ENCODE measurements at places on chromosomes 12 and 14.

- DNase-seq = no peak
These were observed 17.6 kb downstream of the NINJ2 start for GRCh38 chr12:645563-646071.

GRCh38 chr12:82529101-82529500, 157.6 kb upstream of the TMTC2 start:
- DNase-seq = no peak

- DNase-seq = no peak
These were observed 78.0 kb upstream of the TMTC2 start for GRCh38 chr12:82608706-82609105.

DNA sequence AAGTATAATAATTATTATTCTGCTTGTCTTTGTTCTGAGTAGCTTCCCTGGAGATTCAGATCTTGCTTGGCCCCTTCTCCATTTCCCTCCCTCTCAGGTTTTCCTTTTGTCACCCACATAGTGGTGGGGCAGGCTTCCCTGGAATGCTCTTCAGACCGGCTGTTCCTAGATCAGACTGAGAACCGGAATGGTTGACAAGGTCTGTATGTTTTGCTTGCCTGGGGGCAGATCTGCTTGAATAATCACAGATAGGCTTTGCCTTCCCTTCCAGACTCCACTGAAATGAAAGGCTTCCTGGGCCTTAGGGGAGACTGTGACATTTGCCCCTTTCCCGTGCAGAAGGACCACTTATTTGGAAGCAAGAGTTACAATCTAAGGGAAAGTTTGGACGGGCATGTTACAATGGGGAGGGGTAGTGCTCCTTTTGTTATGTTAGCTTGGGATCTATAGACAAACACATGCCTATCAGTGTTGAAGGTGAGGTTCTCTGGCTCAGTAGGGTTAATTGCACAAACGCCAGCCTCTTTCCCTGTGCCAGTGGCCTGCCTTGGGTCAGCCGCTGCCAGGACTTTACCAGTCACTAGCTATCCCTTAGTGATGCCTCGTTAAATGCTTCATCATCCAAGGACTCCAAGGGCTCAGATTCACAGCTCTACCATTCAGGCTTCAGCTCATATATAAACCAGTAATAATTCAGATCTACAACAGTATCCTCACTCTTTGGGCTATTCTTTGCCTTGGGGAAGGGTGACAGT, 178.6 kb downstream of the SNAPC1 start:
- no peak for DNase-seq

- DNase-seq = peak; percentile 41
These were observed 74.3 kb downstream of the IGF1 start for GRCh38 chr12:102406033-102406584.

- no peak for DNase-seq
These were observed 686.6 kb upstream of the MIS18BP1 start for GRCh38 chr14:45939572-45939971.

DNA sequence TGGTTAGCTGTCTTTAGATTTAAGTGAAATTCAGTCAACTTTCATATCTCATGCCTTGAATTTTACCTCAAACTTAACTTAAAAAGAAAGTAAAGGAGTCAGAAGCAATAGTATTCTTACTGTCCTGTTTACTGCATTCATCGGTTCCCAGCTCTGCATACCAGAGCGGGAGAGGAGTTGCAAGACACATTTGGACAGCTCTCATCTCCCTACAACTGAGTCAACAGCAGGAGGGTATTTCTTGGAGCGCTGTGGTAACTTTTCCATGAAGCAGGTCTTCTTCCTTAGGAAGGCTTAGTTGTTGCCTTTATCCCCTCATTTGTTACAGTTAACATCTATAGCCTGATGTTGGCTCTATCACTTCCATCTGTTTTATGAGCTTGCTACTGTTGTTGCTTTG, 65.1 kb downstream of the TRMT5 start:
- no peak for DNase-seq

DNA sequence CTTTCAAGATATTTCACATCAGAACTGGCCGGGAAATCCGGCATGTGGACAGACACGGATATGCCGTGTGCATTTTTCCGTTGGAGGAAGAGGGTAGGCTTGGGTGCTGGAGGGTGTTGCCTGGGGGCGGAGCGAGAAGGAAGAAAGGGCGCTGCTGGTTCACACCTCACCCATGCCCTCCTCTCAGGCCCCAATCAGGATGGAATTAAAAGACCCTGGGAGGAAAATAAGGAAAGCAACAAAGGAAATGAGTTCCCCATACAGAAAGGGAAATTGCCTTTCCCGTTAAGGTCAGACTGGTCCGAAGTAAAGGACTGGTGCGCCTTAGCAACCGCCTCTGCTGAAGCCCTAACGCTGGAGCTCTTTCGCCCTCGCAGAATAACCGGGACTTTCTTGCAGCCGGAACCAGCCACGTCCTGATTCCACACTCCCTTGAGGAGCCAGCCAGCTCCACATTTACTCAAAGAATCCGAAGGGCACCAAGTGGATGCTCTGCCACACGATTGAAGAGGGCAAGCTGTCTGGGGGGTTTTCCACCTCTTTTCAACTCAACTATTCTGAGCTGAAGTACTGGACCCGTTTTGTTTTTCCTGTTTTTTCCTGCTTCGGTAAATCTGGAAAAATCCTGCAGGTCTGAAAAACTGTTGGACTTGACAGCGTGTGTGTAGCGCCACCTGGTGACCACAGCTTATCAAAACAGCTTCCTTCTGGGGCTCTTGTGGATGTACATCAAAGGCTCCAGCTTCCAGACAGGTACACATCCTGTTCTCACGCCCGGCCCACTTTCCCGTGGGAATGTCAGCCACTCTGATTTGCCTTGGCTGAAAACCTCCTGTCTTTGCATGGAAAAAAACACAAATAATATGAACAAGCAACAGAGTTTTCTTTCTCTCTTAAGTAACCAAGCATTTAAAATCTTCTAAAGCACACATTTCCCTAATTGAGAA, 37.6 kb upstream of the BCL2L14 start:
- peak; percentile 81 for DNase-seq

DNA sequence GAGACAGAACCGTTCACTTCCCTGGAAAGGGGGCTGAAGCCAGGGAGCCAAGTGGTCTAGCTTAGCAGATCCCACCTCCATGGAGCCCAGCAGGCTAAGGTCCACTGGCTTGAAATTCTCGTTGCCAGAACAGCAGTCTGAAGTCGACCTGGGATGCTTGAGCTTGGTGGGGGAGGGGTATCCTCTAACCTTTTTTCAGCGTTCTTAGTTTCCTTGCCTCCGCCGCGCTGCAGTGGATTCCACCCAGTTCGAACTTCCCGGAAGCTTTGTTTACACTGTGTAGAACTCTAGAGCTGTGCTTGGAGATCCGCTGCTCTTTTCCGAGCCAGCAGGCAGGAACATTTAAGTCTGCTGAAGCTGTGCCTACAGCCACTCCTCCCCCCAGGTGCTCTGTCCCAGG, 45.2 kb upstream of the FKBP4 start:
- no peak for DNase-seq

DNA sequence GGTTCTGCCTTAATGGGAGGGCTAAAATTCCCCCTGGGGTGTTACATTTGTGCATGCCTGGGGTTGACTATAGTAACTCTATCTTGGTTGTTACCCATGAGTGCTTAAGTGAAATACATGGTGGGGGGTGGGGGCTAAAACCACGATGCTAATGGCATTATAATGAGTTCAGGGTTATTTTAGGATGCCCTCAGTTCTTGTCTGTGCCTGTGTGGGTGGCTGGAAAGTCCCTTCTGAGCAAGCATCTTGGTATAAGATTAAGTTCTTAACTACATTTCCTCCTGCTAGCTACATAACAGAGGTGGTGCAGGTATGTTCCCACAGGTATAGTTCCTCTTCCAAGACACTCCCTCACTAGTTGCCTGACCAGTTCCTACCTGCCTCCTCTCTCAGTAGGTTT, 822.3 kb downstream of the LRFN5 start:
- no peak for DNase-seq

GRCh38 chr14:101934601-101935150, 29.7 kb upstream of the DYNC1H1 start:
- no peak for DNase-seq

- no peak for DNase-seq
These were observed 111.9 kb downstream of the CALM1 start for GRCh38 chr14:90508536-90509254.

- no peak for DNase-seq
These were observed 74.5 kb downstream of the ETV6 start for GRCh38 chr12:11723993-11724392.

DNA sequence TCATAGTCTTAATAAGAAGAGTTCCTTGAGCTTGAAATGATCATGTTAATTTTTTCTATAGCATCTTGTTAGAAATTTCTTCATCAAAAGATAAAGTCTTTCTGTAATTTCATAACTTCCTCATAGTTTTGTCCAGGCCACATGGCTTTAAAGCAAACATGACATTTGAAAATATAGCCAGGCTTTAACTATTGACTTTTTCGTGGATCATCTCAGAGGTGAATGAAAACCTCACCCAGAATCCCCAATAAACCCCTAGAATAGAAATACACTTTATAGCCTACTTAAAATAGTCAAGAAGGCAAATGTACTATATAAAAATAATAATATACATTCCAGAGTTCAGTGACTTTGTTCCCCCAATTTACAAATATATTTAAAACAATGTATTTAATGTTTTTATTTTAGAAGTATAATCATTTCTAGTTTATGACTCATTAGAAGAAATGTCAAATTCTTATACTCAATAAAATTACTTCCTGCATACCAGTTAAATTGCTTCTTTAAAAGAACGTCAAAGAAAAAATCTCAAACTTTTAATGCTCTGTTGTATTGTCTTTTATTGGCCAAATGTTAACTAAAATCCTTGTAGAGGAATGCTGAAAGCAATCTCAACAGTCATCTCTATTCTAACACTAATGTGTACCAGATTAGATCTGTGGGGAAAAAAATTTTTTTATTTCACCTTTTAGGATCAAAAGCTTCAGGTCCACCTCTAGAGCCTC, 21.6 kb downstream of the EXOC5 start:
- DNase-seq = no peak

GRCh38 chr12:22029491-22029890, 16.5 kb upstream of the CMAS start:
- DNase-seq = no peak

DNA sequence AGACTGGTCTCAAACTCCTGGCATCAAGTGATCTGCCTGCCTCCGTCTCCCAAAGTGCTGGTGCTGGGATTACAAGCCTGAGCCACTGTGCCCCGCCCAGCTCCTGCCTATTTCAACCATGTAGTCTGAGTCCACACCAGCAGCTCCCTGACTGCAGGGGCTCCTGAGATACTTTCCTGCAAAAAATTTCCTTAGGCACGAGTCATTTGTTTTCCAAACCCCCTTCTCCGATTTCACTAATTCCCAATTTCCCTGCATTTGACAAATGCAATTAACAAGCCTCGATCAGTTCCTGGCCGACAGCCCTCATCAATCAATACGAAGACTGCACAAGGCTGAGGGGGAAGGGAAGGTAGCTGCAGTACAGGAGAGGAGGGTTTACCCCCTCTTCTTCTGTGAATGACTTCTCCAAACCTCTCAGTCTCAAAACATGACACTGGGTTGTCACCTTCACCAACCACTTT, 10.1 kb downstream of the PSMB5 start:
- DNase-seq = no peak

DNA sequence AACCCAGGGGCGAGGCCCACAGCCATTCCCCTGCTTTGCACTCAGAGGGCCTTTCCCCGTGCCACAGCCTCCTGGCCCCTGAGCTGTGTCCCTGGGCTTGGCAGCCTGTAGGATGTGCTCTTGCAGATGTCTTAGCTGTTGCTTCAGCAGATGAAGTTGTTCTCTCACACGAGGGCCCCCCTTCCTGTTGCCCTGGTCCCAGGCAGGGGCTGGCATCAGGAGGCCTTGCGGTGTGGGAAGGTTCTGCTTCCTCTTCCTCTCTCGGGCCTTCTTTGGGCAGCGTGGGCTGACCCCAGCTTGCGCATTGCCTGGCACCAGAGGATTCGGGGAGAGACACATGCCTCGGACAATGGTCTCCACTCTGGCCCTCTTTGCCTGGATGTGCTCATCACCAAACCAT, 12.7 kb downstream of the PROX2 start:
- no peak for DNase-seq

GRCh38 chr12:56081393-56082347, 1.7 kb downstream of the ERBB3 start:
- no peak for DNase-seq

GRCh38 chr14:92122351-92122677, 545 bp downstream of the CPSF2 start:
- peak; percentile 57 for DNase-seq

DNA sequence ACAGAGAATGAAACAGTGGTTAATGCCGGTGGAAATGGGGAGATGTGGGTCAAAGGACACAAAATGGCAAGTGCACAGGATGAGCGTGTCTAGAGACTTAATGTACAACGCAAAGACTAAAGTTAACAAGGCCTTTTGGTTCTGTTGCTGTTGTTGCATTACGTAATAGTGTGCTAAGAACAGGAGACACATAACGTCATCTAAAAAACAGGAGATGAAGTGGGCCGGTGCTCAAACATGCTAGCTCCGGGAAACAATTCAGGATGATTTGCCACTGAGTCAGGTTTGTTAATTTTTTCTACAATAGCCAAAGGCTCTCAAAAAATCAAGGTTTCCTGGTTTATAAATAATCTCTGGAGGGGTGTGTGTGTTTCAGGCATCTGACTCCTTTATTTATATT, 55.5 kb downstream of the ETV6 start:
- no peak for DNase-seq

- DNase-seq = no peak
These were observed 66.1 kb upstream of the ARID2 start for GRCh38 chr12:45663455-45663854.

- peak; percentile 73 for DNase-seq
These were observed 1.2 kb downstream of the PRMT8 start for GRCh38 chr12:3491938-3492792.

- DNase-seq = no peak
These were observed 4.2 kb downstream of the NPC2 start for GRCh38 chr14:74488786-74489397.

- DNase-seq = no peak
These were observed 49.2 kb downstream of the FUT8 start for GRCh38 chr14:65461730-65462129.

GRCh38 chr14:30558362-30558674, 640 bp upstream of the G2E3 start:
- no peak for DNase-seq

DNA sequence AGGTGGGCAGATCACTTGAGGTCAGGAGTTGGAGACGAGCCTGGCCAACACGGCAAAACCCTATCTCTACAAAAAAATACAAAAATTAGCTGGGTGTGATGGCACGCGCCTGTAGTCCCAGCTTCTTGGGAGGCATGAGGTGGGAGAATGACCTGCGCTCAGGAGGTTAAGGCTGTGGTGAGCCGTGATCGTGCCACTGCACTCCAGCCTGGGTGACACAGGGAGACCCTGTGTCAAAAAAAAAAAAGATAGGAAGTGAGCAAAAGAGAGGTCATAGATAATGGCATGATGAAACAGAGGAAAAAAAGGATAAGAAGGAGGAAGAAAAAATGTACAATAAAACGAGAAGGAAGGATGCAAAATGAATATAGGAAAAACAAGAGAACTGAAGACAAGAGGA, 159.5 kb downstream of the ETV6 start:
- no peak for DNase-seq

GRCh38 chr14:48125654-48126053, 450.2 kb upstream of the MDGA2 start:
- DNase-seq = no peak
